ENCODE measurements at places on chromosomes 5 and 9.

DNA sequence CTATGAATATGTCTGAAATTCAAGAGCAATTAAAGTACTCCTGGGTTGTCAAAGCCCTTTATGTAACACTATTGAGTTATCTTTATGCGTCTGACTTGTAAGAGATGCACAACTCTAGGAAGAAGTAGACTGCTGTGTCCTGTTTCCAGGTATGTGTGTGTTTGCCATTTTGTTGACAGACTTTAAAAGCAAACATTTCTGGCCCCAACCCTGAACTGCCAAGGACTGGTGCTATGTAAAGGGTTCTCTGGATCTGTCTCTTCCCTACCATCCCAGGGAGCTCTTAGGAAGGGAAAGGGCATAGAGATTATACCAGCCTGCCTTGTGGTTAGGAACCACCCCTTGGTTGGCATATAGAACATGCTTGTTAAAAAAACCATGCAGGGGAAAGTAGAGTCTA, 12.1 kb downstream of the SLC22A5 start:
- no peak for DNase-seq

- DNase-seq = no peak
Measured at GRCh38 chr5:126341906-126342630, 81.1 kb upstream of the GRAMD2B start.

GRCh38 chr5:178083922-178084321, 29.4 kb upstream of the N4BP3 start:
- DNase-seq = no peak

GRCh38 chr5:87411973-87412629, 629 bp downstream of the CCNH start:
- no peak for DNase-seq

DNA sequence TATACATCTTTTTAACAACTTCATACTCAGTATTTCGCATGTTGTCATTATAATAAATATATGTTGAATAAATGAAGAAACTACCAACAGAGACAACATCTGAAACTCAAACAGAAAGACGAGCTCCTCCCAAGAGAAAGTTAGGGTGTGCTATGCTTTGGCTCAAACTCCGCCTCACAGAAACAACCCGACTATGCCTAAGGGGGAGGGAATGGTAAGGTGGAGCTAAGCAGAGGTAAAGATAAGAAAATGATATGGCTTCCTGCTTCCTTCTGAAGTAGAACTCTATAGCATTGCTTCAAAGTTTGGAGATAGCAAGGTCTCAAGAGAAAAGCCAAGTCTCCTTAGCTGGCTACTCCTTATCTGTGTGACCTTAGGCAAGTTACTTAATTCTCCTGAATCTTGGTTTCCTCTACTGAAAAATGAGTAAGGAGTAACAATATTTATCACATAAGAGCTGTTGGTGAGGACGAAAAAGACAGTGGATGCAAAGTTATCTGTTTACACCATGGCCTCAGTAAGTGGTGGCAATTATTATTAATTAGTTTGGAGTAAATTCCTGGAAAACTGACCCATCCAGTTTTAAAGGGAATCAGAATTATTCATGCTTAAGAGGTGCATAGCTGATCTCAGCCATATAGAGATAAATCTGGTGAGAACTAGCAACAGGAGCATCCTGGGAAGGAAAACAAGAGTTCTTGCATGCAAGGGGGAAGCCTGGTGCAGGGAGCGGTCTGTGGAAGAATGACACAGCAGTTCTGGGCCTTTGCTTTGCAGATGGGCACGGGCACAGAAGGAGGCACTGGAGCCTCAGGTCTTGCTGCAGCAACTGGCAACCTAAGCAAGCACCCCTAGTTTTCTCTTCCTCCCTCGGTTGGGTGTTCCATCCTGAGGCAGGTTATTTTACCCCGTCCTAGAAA, 73.3 kb downstream of the GLIS3 start:
- no peak for DNase-seq

GRCh38 chr5:177524941-177525655, 8.3 kb upstream of the DDX41 start:
- no peak for DNase-seq

GRCh38 chr5:134110382-134110781, 4.1 kb upstream of the TCF7 start:
- no peak for DNase-seq

DNA sequence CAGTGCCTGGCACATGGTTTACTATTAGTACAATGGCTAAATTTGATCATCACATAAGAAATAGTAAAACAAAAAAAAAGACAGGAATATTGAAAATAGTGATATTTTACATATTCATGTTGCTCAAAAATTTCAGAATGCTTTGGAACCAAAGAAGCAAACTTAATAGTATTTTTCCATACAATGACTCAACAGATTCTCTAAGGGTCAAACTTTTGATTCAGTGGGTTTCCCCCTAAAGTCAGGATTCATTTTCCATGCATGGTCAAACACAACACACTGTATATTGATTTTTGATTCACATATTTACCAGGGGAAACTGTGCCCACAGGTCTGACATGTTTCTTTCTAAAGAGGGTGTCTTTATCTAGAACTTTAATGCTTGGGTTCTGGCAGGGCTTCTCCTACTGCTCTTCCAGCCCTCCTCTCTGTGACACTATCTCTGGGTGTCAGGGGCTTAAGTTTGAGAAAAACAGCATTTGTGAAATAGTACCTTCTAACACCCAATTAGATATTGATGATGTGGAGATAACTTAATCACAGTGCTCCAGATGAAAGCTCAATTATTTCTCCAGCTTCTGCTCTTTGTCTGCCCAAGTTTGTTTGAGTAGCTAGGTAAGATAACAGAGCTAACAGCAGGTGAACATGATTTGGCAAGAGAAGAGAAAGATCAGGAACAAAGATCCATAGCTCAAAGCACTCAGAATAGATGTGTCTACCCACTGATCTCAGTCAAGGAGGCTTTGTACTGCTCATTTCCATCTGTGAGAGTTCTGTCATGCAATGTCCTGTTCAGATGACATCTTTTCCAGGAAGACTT, 35.5 kb upstream of the ELL2 start:
- no peak for DNase-seq

- no peak for DNase-seq
Measured at GRCh38 chr9:135073741-135074305, 13.6 kb upstream of the OLFM1 start.

DNA sequence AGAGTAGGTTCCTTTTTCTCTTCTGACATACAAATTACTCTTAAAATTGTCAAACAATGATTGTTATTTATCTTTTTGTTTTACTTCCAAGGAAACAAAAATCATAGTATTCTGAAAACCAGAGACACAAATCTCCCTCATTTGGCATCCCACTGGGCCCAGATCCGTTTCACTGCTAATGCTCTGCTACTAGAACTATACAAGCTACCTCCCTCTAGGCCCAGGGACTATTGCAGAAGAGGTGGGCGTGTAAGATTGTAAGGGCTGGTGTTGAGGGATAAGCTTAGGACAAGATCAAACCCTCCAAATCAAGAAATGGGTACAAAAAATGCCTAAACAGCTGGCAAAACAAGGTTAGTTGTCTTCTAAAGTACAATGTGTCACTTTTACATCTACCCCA, 928.9 kb upstream of the CDH10 start:
- DNase-seq = no peak

- DNase-seq = no peak
Measured at GRCh38 chr5:58794875-58795274, 212.0 kb downstream of the RAB3C start.

- DNase-seq = no peak
Measured at GRCh38 chr5:111236995-111237394, 12.8 kb downstream of the CAMK4 start.

DNA sequence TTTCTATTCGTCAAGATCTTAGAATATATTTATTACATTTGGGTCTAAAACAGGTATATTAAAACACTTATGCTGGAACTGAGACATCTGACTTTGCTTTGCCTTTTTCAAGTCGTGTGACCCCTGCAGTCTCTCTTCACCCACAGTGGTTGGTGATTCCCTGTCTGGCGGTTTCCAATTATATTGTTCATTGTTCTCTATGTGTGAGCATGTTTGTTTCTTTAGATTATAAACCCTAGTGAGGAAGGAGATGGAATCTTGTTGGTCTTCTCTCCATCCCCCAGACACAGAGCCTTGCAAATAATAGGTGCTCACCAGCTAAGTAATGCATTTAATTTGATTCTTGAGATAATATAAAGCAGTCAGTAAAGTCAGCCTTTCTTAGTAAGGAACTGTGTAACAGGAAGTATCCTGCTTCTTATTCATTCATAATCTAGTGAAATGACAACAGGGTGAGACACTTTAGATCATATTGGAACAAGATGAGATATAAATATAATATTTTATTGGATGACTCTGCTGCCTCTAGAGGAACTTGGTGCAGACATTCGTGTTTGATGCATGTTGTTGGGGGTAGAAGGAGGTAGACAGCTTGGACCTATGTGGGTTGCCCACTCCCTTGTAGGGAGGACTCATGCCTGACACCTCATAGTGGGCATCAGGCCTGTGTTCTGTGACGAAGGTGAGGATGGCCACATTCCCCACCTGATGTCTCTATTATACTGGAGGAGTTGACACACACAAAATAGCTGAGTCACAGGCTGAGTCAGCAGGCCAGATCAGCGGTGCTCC, 88.1 kb downstream of the FGF1 start:
- DNase-seq = no peak

DNA sequence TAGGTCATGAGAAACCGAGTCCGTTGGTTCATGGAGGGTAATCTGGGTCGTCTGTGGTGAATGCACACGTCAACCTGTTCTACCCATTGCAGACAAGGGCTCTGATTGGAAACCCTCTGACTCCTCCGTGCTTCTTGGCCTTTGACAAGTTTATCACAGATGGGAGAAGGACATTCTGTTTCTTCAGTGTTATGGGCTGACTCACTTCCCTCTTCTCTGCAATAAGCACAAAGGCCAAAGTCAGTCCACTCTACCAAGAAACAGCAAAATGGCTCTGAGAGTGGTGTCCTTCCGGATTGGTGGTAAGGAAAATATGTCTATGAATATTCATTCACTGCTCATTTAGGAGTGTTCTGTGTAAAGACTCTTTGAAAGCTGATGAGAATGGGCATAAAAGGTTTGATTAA, 89.3 kb downstream of the FEM1C start:
- DNase-seq = no peak

GRCh38 chr9:522190-522589, 307.5 kb downstream of the DOCK8 start:
- DNase-seq = no peak

DNA sequence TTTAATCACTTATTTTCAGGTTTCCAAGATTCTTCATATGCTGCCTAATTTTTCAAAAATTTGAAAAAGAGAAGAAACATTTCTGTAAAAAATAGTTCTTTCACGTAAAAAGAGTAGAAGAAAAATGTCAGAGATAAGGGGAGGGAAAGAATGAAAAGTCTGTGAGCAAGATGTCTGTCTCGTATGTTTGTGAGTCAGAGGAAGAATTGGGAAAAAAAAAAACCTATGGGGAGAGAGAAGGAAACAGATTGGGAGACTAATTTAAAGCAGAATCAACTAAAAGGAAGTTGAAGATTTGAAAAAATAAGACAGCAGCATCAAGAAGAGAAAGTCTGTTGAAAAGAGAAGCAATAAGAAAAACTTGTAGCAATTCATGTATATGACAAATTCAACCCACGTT, 456.3 kb downstream of the HINT1 start:
- no peak for DNase-seq

DNA sequence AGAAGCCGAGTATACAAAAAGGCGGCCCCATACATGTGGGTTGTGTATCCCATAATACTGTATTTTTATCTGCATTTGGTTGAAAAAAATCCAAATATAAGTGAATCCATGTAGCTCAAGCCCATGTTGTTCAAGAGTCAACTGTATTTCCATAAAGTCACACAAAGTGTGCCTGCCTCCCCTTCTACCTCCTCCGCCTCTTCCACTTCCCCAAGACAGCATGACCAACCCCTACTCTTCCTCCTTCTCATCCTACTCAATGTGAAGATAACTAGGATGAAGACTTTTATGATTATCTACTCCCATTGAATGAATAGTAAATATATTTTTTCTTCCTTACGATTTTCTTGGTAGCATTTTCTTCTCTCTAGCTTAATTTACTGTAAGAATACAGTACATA, 92.7 kb downstream of the RFX3 start:
- DNase-seq = no peak

DNA sequence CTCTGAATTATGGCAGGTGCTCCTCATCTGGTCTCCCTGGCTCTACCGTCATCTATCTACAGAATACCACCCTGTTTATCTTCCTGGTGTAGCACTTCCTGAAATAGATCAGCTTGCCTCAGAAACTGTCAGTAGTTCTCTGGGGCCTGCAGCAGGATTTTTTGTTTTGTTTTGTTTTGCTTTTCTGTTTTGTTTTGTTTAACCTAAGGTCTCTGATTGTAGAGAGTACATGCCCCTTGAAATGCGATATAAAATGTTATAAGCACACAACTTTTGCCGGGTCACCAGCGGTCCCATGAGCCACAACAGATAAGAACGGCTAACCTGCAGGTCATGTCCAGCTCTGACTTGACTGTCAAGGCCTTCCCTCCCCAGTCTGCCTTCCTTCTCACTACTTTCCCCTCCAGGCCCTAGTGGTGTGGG, 26.6 kb upstream of the CREBRF start:
- DNase-seq = no peak

- no peak for DNase-seq
Measured at GRCh38 chr5:139745132-139745799, 50.3 kb upstream of the PSD2 start.

DNA sequence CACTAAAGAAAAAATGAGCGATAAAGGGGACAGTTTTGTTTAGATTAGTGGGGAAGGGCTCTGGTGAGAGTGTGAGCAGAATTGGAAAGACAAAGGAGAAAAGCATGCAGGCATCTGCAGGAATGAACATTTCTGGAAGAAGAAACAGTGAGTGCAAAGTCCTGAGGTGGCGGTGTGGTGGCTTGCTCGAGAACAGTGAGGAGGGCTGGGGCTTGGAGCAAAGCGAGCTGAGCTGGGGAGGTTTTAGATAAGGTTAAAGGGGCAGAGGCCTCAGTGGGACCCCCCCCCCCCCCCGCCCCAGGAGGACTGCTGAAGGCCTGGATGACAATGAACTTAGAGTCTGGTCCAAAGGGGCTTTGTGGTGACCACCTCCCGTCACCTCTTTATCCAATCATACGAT, 202.7 kb upstream of the MVB12B start:
- no peak for DNase-seq

- no peak for DNase-seq
Measured at GRCh38 chr9:100167176-100167575, 68.1 kb downstream of the INVS start.

- no peak for DNase-seq
Measured at GRCh38 chr9:77978086-77978781, 53.4 kb downstream of the GNAQ start.

DNA sequence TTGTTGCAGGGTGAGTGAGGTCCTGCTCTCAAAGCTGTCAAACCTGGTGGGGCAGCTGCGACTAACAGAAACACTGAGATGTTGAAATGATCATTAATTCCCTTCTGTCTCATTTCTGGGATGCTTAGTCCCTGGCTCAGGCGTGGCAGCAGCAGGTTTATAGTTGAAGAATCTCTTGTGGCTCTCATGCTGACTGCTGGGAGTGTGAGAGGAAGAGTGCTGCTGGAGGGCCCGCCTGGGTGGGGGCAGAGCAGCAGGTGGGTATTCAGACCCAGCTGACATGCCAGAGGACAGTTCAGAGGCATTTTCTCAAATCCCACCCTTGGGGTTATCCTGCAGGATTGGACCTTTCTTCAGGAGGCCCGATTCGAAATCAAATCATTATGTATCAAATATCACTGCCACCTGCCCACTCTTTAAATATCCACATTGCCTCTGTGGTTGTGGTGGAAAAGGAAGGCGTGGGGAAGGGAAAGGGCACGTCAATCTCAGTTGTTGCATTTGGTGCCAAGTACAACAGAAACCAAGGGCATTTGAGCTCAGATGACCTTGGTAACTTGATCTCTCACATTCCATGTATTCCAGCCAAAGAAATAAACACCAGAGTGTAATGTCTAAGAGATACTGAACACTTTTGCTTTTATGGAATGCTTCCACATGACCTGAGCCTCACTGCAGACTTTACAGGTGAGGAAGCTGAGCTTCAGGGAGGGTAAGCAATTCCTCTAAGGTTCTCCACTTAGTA, 224.3 kb downstream of the AOPEP start:
- DNase-seq = no peak

All from stimulated activated CD8-positive, alpha-beta memory T cell treated with anti-CD3 and anti-CD28 coated beads, Interleukin-2, amount 100 ng/mL, for 1 hour (primary cell).